Upper lobe of right lung (tissue), 1 donor: ENCODE measurements at places on chromosomes 2 and 18. TPM values are rescaled to one million over a fixed set of nuclear protein-coding genes. Genes with fewer than 3 reads are reported as not detected.

Gene ADRA2B
- total RNA-seq = 0.14 TPM

Gene B3GNT2
- total RNA-seq = 38.6 TPM

Gene VWA3B
- 0.17 TPM for total RNA-seq

Gene EVX2
- not detected for total RNA-seq

Gene EGR4
- not detected for total RNA-seq

Gene FSHR
- not detected for total RNA-seq

Gene NYAP2
- 0.93 TPM for total RNA-seq

Gene COL6A3
- 119 TPM for total RNA-seq

Gene PID1
- total RNA-seq = 51.4 TPM

Gene IL36G
- total RNA-seq = not detected

- H3K27me3 ChIP-seq = no peaks in the 10 kb centered on the region
- H3K4me1 ChIP-seq = no peaks in the 10 kb centered on the region
- H3K27ac ChIP-seq = no peak overlapping the region
Measured at GRCh38 chr2:52445686-52446085, 1321.9 kb upstream of the CHAC2 start.

DNA sequence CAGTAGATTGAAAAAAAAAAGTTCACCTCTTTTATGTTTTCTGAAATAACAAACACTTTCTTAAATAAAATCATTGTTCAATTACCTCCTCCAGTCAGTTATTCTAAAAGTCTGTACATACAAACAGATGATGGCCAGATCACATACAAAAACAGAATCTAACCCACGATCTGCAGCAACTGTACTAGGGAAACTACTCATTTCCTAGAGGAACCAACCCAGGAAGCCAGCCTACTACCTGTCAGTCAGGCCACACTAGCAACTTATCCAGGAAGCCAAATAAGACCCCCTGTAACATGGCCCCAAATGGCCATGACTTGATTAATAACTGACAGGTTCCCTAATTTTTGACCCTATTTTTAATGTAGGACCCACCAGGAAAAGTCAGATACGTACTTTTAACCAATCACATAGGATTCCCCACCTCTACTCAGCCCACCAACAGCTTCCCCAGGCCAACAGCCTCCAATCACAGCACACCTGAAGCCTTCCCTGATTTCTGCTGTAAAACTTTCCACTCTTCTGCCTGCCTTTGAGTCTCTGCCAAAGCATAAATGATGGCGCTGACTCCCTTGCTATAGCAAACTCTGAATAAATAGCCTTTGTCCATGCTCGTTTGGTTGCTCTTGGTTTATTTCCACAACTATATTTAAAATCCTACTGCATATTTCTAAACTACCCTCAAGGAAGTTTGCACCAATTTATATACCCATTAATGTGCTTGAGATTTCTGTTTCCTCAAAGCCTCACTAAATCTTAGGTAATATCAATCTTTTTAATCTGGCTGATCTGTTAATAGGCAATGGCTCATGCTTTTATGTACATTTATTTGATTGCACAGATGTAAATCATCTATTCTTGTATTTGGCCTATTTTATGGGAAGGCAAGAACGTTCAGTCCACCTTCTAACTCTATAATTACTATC is 486.4 kb downstream of the FBXO15 start:
- H3K4me3 ChIP-seq = no peak overlapping the region
- no peak for DNase-seq
- H3K36me3 ChIP-seq = no peaks in the 10 kb centered on the region
- no peaks in the 10 kb centered on the region for H3K4me1 ChIP-seq

GRCh38 chr2:158783923-158784322 is 11.2 kb upstream of the DAPL1 start:
- no peaks in the 10 kb centered on the region for H3K4me1 ChIP-seq
- H3K36me3 ChIP-seq = no peaks in the 10 kb centered on the region
- H3K27ac ChIP-seq = no peak overlapping the region
- no peak overlapping the region for H3K4me3 ChIP-seq
- no peak for DNase-seq

- H3K36me3 ChIP-seq = no peaks in the 10 kb centered on the region
- H3K4me1 ChIP-seq = no peaks in the 10 kb centered on the region
- no peaks in the 10 kb centered on the region for H3K27me3 ChIP-seq
- H3K27ac ChIP-seq = no peak overlapping the region
- no peak for DNase-seq
- no peak overlapping the region for H3K4me3 ChIP-seq
Measured at GRCh38 chr18:44452346-44452745, 228.3 kb upstream of the SETBP1 start.

GRCh38 chr2:181123798-181124231 is 143.4 kb downstream of the UBE2E3 start:
- H3K36me3 ChIP-seq = no peaks in the 10 kb centered on the region
- H3K4me1 ChIP-seq = no peaks in the 10 kb centered on the region
- H3K4me3 ChIP-seq = no peak overlapping the region
- no peak overlapping the region for H3K27ac ChIP-seq

GRCh38 chr18:62957885-62958472 is 242.6 kb downstream of the PHLPP1 start:
- H3K36me3 ChIP-seq = no peaks in the 10 kb centered on the region
- no peak overlapping the region for H3K27ac ChIP-seq
- no peak overlapping the region for H3K4me3 ChIP-seq
- no peak for DNase-seq
- H3K27me3 ChIP-seq = no peaks in the 10 kb centered on the region

DNA sequence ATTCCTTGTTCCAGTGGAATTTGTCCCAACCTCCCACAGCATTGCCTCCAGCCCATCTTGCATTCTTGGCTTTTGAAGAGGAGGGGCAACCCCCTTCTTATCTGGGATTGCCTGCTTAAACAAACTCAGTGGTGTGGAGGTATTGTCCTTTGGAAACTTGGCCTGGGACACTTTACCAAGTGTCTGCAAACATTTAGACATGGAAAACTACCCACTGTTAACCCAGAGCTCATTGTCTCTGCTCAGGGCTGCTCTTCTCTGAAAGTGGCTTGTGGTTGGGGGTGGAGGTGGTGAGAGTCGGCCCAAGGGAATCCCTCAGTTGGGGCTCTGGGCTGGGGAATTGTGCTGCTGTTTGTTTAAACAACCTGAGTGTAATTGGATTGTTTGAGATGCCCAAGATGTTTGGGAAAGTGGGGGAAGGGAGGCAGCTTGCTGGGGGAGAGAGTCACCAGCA is 178.3 kb upstream of the GATA6 start:
- H3K36me3 ChIP-seq = no peaks in the 10 kb centered on the region
- H3K4me3 ChIP-seq = no peak overlapping the region
- no peak for DNase-seq
- no peak overlapping the region for H3K27ac ChIP-seq
- no peaks in the 10 kb centered on the region for H3K27me3 ChIP-seq
- no peaks in the 10 kb centered on the region for H3K4me1 ChIP-seq

DNA sequence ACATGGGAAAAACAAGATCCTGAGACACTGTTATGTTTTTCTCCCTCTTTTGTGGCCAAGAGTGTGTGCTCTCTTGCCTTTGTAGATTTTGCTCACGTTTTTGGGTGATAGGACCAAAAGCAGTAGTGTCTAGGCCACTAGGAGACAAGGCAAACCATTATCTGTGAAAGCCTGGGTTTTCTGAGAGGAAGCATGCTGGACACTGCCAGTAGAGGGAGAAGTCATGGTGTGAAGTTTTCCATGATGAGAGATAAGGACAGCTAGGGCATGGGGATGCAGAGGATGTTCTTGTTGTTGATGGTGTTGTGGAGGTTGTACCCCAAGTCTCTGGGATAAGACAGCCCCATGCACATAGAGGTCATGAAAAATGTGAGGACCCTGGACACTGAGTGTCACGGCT is 285.3 kb downstream of the SOX11 start:
- H3K4me3 ChIP-seq = no peak overlapping the region
- H3K36me3 ChIP-seq = no peaks in the 10 kb centered on the region
- H3K27ac ChIP-seq = no peak overlapping the region
- no peak for DNase-seq
- H3K4me1 ChIP-seq = no peaks in the 10 kb centered on the region

DNA sequence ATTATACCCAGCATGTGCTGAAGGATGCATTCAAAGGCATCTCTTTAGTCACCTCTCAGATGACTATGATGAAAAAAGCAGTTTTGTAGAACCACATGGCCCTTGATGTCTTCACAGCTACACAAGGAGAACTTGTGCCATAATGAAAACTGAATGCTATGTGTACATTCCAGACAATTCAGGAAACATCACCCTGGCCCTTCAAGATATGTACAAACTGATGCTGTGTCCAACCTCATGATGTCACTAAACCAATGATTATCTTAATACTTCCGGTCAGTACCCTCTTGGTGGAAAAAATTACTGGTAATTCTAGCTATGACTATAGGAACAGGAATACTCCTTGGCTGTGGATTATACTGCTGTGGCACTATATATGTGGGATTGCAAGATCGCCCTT is 20.0 kb downstream of the DUSP11 start:
- peaks cover 10% of the 10 kb centered on the region for H3K4me1 ChIP-seq
- no peaks in the 10 kb centered on the region for H3K27me3 ChIP-seq

DNA sequence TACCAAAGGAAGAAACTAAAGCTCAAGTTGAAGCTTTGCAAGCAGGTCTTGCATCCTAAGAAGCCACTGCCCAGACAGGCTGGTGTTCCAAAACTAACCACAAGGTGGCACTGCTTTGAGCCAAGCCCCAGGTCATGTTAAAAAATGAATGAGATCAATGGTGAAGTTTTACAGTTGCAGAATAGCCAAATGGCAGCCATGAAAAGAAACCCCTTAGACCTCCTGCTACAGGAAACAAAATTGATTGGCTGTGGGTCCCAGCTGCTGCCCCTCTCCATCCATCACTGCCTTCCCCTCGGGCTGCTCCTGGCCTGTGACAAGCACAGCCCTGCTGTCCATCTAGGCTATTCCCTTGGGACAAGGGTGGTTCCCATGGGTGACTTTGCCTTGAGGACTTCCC is 20.7 kb upstream of the MREG start:
- H3K4me1 ChIP-seq = no peaks in the 10 kb centered on the region
- no peak for DNase-seq
- H3K27ac ChIP-seq = no peak overlapping the region
- no peak overlapping the region for H3K4me3 ChIP-seq
- no peaks in the 10 kb centered on the region for H3K27me3 ChIP-seq
- H3K36me3 ChIP-seq = peaks cover 19% of the 10 kb centered on the region

GRCh38 chr2:119111115-119111975 is 47.2 kb downstream of the C1QL2 start:
- no peaks in the 10 kb centered on the region for H3K4me1 ChIP-seq
- no peak overlapping the region for H3K27ac ChIP-seq
- H3K4me3 ChIP-seq = no peak overlapping the region
- no peak for DNase-seq
- no peaks in the 10 kb centered on the region for H3K36me3 ChIP-seq

GRCh38 chr18:30613467-30613801 is 429.1 kb downstream of the DSC3 start:
- H3K27me3 ChIP-seq = no peaks in the 10 kb centered on the region
- H3K4me1 ChIP-seq = no peaks in the 10 kb centered on the region
- no peaks in the 10 kb centered on the region for H3K36me3 ChIP-seq
- DNase-seq = no peak
- H3K27ac ChIP-seq = no peak overlapping the region

- no peak for DNase-seq
- H3K27ac ChIP-seq = no peak overlapping the region
- no peak overlapping the region for H3K4me3 ChIP-seq
Measured at GRCh38 chr2:176552501-176553135, 283.4 kb downstream of the MTX2 start.

DNA sequence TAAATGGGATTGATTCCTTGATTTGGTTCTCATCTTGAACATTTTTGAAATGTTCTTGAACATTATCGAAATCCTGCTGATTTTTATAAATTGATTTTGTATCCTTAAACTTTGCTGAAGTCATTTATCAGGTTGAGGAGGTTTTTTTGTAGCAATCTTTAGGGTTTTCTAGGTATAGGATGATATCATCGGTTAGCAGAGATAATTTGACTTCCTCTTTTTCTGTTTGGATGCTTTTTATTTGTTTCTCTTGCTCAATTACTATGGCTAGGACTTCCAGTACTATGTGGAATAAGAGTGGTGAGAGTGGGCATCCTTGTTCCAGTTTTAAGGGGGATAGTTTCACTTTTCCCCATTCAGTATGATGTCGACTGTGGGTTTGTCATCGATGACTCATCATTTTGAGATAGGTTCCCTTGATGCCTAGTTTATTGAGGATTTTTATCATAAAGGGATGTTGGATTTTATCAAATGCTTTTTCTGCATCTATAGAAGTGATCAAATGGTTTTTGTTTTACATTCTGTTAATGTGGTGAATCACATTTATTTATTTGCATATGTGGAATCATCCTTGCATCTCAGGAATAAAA is 201.5 kb upstream of the ZSWIM2 start:
- no peaks in the 10 kb centered on the region for H3K4me1 ChIP-seq
- no peak overlapping the region for H3K4me3 ChIP-seq
- no peak for DNase-seq
- no peaks in the 10 kb centered on the region for H3K27me3 ChIP-seq
- H3K36me3 ChIP-seq = no peaks in the 10 kb centered on the region
